ENCODE measurements at places on chromosomes 5 and 9.
A peak's percentile ranks its signal among the peaks of the same experiment; 100 is the strongest.

GRCh38 chr5:135641734-135642487, 63.1 kb upstream of the CXCL14 start:
- DNase-seq = no peak

DNA sequence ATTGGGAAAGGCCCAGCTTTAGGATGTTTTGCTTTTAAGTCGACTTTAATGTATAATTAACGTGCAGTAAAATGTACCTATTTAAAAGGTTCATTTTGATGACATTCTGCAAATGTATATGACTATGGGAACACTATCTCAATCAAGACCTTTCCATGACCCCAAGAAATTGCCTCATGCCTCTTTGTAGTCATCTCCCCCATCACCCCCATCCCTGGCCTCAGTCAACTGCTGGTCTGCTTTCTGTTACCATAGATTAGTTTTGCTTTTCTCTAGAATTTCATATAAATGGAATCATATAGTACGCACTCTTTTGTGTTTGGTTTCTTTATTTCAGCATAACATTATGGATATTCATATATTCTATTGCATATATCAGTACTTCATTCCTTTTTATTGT, 80.7 kb upstream of the C9orf72 start:
- no peak for DNase-seq

DNA sequence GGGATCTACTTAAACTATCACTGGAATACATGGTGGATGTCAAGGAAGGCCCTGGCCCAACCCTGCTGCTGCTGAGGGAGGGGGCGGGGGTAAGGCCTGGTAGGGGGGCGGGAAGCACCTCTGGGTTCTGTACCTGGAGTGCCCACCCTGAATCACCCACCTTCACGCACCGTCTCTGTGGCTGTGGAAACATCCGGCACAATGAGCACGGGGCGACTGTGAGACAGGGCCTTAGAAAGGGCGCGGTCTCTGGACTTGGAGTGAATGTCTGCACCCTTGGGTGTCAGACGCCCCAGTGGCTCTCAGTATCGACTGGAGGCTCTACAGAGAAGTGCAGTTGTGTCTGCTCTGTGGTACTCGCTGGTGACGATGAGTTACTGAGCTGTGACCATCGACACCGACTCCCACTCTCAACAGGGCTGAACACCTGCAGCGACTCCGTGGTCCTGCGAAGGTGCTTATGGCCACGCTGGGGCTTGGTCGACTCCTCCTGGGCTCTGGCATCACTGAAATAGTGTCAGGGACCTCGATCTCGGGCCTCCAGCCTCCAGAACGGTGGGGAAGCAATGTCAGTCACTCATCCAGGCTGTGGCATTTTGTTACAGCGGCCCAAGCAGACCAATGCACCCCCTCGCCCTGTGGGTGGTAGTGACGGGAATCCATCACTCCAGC, 25.5 kb upstream of the SLC6A19 start:
- no peak for DNase-seq

GRCh38 chr5:82259172-82259800, 18.9 kb downstream of the RPS23 start:
- DNase-seq = no peak

DNA sequence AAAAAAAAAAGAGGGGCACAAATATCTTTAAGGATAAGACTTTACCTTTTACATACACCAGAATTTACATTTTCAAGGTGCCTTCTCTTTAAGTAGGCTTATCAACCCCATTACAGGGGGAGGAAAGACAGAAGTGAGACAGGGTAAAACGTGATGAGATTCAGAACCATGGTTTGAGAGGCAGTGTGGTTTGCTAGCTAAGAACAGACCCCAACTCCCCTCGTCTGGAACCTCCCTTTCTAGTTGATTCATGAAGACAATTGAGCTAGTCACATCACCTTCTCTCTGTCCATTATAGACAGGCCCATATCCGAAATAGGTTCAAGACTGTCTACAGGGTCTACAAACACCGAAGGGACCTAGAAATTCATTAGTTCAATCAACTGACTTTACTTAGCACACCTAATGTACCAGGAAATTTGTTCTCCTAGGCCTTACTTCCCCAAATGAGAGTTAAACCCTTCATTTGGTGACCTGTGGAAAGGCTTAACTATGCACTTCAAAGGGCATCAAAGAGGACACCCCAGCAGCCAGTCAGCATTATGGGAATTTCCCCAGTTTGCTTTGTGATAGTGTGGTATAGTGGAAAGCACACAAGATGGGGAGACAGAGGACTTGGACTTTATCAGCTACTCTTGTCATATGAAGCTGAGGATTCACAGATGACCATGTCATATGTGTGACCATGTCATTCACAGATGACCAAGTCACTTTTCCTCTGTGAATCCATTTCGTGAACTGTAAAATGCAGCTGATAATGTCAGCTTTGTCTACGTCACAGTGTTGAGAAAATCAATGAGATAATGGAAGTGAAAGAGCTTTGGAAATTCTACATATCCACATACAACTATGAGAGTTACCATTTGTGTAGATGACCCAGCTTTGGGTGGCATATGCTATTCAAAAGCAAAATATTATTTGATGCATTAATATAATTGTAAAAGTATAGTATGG, 40.2 kb upstream of the CYFIP2 start:
- DNase-seq = no peak

DNA sequence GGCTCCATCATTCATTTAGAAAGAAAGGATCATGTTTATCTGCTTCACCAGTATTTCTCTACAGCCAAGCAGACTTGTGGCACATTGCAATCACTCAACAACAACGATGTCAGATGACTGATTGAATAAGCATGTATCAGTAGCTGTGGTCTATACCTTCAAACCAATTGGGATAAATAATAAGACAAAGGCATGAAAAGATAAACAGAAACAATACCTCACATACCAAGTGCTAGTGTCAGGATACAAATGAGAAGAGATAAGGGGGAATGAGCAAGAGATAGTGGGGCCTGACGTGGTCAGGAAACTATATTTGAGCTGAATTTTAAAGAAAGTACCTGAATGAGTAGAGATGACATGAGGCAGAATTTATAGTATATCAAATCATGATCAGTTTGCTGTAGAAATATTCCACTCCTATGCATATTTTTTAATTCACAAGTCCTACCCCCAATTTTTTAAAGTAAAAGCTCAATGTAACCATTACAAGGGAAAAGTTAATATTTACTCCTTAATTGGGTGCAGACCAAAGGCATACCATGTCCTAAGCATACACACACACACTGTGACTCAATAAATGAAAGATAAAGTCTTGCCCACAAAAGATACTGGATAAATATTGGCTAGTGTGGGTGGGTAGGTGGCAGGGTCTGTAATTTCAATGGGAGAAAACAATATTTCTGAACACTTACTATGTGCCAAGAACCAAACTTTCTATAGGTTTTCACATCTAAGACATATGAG, 284.5 kb downstream of the SPOCK1 start:
- no peak for DNase-seq

- DNase-seq = no peak
Measured at GRCh38 chr9:135513351-135513846, 7.8 kb upstream of the LCN1 start.

DNA sequence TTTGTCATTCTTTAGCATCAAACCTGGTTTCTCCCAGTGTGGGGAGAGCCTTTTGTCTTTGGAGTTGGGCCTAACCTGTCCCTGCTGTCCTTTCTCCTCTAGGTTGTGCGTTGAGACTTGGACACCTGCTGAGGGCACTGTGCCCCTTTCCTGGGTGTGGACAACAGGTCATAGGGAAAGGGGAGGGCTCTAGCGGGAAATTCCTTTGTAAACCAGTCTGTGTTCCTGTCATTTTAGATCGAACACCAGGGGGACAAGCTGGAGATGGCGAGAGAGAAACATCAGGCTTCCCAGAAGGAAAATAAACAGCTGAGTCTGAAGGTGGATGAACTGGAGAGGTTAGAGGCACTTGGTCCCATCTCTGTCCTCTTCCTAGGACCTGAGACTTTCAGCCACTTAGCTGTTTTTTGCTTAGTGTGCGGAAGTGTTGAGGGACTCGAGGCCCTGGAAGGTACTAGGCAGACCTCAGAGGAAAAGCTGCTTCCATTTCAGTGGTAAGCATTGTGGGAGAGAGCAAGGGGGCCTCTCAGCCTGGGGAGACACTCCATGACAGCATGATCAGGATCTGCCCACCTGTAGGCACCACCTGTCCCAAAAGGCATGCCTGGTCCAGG, 8.6 kb upstream of the GLE1 start:
- no peak for DNase-seq

- DNase-seq = no peak
Measured at GRCh38 chr9:27569406-27569805, 3.9 kb downstream of the C9orf72 start.

GRCh38 chr5:119743927-119744326, 114.6 kb downstream of the FAM170A start:
- DNase-seq = peak; percentile 67

- no peak for DNase-seq
Measured at GRCh38 chr9:24801344-24801743, 255.6 kb upstream of the IZUMO3 start.

DNA sequence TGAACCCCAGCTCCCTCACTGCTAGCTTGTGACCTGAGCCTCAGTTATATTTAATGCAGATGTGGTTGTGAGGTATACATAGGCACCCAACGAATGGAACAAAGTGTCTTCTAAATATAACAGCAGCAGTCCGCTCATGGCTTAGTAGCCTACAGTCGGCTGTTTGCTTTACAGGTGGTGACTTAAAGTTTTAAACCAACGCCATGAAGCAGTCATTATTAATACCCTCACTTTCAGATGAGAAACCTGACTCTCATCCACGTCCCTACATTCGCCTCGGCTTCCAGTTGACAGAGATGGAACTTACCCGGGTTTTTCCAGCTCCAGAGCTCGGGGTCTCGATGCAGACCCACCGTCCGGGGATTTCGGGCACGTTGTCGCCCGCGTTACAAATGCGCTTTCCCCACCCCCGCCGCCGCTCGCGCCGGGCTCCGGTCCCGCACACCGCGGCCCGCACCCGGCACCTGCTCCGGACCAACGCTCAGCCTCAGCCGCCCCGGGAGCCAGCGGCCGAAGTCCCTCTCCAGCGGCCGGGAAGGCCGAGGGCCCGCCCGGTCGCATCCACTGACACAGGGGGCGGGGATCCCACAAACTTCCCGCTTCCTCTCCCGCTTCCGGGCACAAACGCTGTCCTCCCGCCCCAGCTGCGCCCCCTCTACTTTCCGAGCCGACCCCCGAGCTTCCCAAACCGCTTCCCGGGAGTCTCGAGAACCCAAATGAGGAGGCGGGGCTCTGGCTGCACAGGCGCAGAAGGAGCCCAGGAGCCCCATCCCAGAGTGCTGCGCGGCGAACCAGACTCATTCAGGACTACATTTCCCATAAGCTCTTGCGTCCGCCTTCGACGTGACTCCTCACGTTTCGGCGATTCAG, at the start of gene ZNF782:
ZNF782 (minus strand) TSS at position 734 of the 870 bp plus-strand sequence. CDS start 2,553 bp downstream, outside the sequence.
- DNase-seq = peak; percentile 66

GRCh38 chr5:132489871-132490483, 596 bp downstream of the IRF1 start:
- no peak for DNase-seq

GRCh38 chr5:80143491-80143890, 108.3 kb downstream of the THBS4 start:
- no peak for DNase-seq

DNA sequence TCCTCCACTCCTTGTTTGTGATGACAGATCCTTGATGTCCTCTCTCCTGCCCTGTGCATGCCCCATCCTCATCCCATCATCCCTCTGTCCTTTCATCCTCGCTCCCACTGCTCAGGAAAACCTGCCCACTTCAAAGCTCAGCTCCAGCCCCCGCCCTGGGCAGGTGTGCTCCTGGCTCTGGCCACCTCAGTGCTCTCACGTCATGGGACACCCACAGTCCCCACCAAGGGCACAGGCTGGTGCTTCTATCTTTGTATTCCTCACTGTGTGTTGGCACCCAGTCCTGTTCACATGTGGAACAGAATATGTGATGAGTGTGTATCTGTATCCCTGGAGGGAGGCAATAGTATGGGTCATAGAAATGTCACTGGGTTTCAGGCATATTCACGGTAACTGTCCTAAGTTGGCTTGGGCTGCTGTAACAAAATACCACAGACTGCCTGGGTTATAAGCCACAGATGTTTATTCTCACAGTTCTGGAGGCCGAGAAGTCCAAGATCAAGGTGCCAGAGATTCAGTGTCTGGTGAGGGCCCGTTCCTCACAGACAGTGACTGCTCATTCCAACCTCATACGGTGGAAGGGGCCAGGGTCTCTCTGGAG, 13.5 kb downstream of the GFPT2 start:
- DNase-seq = no peak

DNA sequence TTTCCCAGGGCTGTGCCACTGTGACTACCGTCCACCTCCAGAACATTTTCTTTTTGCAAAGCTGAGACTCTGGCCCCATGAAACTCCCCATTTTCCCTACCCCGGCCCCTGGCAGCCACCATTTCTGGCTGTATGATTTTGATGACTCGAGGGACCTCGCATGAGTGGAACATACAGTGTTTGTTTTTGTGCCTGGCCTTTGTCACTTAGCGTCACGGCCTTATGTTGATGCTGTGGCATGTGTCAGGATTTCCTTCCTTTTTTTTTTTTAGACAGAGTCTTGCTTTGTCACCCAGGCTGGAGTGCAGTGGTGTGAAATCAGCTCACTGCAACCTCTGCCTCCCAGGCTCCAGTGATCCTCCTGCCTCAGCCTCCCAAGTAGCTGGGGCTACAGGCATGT, 42.7 kb downstream of the ASS1 start:
- DNase-seq = no peak

DNA sequence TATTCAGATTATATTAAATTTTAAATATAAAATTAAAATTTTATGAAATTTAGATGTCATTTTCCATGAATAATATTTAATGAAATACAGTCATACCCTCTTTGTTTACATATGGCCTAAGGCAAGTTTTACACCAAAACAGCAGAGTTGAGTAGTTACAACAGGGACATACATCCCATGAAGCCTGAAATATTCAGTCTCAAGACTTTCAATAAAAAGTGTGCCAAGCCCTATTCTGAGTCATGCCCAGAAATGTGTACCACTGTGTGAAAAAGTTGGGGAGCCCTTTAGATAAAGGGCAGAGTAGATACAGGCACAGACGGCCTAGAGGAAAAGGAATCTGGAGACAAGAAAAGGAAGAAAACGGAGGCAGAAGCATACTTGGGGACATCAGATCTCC, 261.3 kb downstream of the SGCD start:
- DNase-seq = no peak

- DNase-seq = no peak
Measured at GRCh38 chr5:178424810-178425177, 165.4 kb downstream of the COL23A1 start.

GRCh38 chr5:122985954-122986721, 50.4 kb downstream of the PPIC start:
- no peak for DNase-seq

- no peak for DNase-seq
Measured at GRCh38 chr5:125179612-125180011, 433.2 kb upstream of the ZNF608 start.

DNA sequence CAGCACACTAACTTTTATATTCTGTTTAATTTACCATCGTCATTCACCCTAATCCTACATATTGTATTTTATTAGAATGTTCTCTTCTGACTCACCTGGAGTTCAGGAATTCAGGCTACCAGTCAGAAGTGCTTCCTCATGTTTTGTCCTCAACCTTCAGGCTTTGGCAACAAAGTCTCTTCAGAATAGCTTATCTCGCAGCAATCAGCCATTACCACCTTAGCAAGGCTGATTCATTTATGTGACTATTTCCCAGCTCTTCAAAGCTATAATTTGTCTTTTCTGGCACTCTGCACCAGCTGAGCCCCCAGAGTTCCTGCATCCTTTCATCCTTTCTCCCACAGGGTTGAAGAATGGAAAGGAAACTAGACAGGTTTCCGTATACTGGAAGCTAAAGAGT, 365.5 kb upstream of the CDH18 start:
- DNase-seq = no peak

- DNase-seq = no peak
Measured at GRCh38 chr5:95358848-95359247, 32.3 kb upstream of the FAM81B start.

GRCh38 chr5:21817668-21818369, 1035.3 kb downstream of the CDH12 start:
- no peak for DNase-seq

All from NCI-H446 (cell line).